M059J (cell line): ENCODE measurements at places on chromosomes 11 and 22. TPM values are rescaled to one million over a fixed set of nuclear protein-coding genes. Genes with fewer than 3 reads are reported as not detected.

OR5A1 gene
- total RNA-seq: not detected in 2 replicates

DRAP1 gene
- total RNA-seq: 456 and 489 TPM in 2 replicates

OR10D3 gene
- total RNA-seq: not detected in 2 replicates

AHNAK gene
- total RNA-seq: 51.3 and 141 TPM in 2 replicates

GRK3 gene
- 2.4 and 4.6 TPM in 2 replicates for total RNA-seq

- no peak for DNase-seq
Observed at GRCh38 chr22:47432683-47433082, 670.2 kb downstream of the TBC1D22A start.

- DNase-seq: no peak
Observed at GRCh38 chr11:111490496-111490895, 21.7 kb downstream of the BTG4 start.

GRCh38 chr11:81869351-81870065 lies 864.2 kb downstream of the FAM181B start:
- DNase-seq: peak; percentile 1

GRCh38 chr11:121930004-121930965 lies 185.7 kb downstream of the BLID start:
- peak; percentile 39 for DNase-seq

- DNase-seq: no peak
Observed at GRCh38 chr11:10629411-10630002, 61.0 kb upstream of the LYVE1 start.

DNA sequence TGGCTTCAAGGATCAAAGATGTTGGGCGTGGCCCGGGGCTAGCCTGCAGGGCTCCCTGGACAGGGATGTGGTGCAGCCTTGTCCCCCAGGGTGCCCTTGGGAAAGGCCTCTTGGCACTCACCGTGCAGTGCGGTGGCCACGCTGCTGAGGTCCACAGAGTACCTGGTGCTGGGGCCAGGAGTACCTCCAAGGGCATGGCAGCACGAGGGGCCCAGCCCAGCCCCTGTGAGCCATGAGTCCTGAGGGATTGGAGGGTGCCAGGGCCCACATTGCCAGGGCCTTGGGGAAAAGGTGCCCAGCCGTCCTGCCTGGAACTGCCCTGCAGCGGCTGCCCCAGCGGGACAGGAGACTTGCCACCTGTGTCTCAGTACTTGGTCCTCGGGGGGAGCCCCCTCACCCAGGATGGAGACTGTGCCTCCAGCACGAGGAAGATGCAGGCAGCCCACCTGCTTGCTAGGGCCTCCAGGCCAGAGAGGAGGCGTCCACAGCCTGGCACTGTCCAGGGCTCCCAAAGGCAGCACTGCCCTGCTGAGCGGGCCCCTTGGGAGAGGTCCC lies 44.2 kb downstream of the GRAMD4 start:
- DNase-seq: no peak

DNA sequence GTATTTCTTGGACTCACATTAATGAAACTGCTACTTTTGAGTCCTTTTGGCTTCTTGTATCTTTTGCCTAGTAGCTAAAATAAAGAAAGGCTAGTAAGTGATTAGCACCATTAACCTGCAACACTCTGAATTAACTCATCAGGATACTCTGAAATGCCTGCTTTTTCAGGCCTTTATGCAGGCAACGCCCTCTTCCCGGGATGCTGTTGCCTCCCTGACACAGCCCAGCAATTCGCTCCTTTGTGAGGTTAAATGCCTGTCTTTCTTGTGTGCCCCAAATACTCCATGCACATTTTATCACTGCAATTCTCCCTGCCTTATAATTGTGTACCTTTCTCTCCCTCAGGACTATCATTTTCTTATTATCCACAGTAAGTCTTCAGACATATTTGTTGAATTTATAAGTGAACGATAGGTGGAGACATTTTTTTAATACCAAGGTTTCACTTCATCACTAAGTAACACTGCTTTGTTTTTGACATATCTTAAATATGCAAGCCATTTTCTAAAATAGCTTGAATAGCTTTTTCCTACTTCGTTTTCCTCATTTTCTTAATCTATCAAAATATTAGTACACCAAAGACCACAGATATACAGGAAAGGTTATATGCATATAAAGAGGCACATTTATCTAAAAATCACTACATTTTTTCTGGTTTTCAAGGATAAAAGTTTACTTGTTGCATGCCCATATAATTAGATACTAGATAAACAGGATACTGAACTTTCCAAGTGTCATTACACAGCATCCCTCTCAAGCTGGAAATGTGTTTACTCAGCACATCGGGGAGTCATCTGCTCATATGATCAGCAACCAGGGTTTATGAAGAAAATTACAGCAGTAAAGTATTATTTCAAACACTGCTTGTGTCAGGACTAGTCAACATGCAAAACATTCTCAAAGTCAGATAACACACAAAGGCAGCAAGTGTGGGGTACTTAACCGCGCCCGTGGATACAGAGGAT lies 48.5 kb upstream of the DDI1 start:
- peak; percentile 48 for DNase-seq

DNA sequence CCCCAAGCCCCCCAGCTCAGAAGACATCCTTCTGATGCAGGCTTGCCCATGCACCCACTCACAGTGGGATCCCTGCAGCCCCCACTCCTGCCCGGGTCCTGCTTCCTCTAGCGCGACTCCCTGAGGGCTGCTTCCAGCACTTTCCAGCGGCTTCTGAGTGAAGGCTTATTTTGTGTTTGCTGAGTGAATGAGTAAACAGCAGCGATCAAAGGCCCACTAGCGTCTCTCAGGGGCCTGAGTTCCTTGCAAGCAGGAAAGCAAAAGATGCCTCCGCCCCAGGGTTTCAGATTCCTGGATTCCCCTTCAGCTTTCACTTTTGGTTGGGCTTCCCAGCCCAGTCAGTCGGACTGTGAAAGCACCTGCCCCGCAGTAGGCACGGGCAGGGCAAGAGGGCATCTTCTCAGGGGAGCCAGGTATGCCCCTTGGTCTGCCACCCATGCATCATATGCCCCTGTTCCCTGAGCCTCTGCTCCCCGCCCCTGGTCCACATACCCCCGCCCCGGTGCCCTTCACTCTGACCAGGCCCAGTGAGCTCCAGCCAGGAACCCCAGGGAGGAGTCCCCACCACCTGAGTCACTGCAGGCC lies 9.2 kb downstream of the FADD start:
- DNase-seq: no peak

GRCh38 chr22:44775862-44776261 lies 23.5 kb downstream of the ARHGAP8 start:
- DNase-seq: no peak

- DNase-seq: no peak
Observed at GRCh38 chr11:66428933-66429332, 8.1 kb downstream of the NPAS4 start.

DNA sequence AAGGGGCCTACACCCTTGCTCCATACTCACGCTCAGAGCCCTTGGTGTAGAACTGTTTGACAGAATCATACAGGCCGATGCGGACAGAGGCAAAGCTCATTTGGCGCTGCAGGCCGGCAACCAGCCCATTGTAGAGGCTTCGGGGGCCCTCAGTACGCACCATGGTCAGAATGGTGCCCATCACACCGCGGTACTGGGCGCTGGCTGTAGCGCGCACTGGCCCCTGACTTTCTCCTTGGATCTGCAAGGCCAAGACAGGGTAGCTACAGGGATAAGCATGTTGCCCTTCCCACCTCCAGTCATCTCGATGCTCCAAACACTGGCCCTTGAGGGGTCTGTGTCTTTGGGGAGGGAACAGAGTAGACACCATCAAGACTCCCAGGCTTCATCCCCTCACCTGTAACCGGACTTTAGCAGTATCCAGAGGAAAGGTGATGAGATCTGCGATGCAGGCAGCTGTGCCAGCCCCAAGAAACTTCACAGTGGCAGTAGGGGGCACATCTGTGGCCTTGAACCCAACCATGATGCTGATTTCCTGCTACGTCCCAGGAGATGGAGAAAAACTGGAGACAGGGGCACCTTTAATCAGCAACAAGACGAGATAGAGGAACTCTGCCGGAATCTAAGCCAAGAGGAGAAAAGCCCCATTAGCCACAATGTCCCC lies 4.7 kb downstream of the UCP2 start:
- DNase-seq: no peak

DNA sequence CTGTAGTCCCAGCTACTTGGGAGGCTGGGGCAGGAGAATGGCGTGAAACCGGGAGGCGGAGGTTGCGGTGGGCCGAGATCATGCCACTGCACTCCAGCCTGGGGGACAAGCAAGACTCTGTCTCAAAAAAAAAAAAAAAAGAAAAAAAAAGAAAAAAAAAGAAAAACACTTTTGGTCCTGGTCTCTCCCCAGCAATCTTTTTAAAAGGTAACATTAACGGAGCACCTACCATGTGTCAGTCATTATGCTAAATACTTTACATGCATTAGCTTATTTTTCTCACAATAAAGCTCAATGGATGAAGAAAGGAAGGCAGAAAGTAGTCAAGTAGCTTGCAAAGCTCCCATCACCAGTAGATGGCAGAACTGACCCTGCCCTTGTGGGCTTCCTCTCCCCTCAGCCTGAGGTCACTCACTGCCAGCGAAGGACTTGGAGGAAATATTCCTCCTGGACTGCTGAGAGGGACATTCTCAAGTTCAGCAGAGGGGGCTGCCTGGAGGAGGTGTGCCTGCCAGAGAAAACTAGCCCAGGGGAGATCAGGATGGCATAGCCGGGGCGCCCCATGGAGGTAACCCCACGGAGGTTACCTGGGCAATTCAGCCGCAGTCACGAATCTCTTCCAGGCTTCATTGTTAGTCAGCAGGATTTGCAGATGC lies 15.5 kb downstream of the APOL3 start:
- peak; percentile 77 for DNase-seq

DNA sequence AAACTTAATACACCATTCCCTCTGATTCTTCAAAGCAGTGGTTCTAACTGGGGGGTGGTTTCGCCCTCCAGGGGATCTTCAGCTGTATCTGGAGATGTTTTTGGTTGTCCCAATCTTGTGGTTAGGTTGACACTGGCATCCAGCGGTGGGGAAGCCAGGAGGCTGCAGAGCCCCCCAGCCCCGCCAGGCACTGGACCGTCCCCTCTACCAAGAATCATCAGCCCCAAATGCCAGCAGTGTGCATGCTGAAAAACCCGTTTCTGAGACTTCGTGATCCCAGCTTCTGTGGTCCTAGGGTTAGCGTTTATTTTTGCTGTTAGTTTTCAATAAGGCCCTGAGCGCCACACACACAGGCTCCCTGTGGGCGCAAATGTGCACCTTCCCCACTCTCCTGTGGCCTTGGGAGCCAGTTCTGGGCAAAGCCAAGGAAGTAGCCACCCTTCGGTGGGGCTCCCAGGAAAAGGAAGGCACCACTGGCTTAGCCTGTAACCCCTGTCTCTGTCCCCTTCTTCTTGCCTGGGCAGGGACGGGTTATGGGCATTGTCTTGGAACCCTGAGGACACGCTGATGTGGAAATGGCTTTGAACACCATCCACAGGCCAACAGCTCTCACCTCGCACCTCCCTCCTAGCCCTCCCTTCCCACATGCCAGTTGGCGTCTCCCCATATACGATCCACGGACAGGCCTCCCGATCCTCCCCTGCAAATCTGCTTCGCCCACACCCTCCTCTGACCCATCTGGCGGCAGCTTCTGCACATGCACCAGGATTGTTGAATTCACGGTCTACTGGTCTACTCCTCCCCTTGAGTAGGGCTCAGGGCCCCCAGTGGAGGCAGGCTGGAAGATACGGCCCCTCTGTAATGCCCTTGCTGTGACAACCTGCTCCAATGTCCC lies 71.4 kb upstream of the CCND1 start:
- no peak for DNase-seq

DNA sequence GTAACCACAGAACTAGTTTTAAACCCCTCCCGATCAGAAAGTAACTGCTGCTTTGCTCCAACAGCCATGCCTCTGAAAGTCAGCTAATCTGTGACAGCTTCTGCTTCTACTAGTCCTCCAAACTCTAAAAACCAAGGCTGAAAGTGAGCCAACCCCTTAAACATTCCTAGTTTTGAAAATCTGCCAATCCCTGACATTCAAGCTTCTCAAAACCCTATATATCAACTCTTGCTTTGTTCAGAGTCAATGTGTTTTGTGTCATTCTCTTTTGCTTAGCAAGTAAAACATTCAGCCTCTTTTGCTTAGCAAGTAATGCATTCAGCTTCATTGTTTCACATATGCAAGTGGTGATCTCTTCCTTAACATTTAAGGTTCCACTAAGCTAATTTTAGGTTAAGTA lies 56.9 kb downstream of the ATG16L2 start:
- DNase-seq: peak; percentile 6

DNA sequence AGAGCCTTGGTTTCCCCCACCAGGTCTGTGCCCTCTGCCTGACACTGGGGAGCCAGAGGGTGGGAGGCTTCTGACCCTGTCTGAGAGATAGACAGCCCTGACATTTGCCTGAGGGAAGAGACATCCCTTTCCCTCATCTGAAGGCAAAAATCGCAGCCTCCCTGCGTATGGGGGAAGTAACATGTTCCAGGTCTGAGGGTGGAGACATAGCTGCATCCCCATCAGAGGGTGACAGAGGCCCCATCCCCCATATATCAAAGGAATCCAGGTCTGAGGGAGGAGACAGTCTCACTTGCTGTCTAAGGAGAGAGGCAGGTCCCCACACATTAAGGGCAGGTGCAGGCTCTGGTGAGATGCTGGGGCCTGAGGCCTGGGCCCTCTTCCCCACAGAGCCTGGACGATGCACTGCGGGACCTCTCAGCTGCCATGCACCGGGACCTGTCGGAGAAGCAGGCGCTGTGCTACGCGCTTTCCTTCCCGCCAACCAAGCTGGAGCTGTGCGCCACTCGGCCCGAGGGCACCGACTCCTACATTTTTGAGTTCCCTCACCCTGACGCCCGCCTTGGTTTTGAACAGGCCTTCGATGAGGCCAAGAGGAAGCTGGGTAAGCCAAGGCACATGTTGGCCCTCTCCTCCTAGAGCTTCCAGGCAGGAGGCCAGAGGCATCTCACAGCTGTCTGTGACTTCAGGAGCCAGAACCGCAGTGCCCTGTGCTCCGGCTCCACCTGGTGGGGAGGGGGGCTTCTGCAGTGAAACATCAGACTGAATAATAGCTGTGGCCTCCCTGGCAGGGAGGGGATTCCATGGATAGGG lies 16.1 kb upstream of the RELT start:
- peak; percentile 39 for DNase-seq

DNA sequence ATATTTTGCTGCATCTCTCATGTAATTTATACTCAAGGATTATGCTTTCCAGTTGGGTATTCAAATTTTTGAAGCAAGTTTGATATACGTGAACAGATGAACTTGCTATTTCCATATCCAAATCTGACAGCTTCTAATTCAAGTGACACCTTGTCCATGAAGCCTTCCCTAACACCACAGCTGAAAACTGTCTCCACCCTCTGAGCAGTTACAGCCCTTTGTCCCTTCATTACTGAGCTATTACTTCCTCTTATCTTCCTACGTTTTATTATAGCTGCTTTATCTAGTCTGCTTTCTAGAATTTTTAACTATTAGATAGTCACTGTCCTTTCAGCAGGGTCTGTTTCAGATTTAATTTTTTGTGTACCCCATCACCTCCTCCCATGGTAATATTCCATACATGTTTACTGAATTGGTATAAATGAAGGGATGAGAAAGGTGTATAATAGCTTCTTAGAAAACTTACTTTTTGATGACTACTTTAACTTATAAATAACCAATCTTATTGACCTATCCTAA lies 13.3 kb upstream of the PRSS23 start:
- DNase-seq: no peak
